Right hindlimb (tissue), 1 donor: ENCODE measurements at places on chromosomes 7 and 10.

- no peak for DNase-seq
These were observed 201.6 kb downstream of the SEMA3D start for GRCh38 chr7:84985073-84985784.

- DNase-seq: peak; percentile 66
These were observed 47.4 kb upstream of the PRKAR1B start for GRCh38 chr7:774161-775109.

DNA sequence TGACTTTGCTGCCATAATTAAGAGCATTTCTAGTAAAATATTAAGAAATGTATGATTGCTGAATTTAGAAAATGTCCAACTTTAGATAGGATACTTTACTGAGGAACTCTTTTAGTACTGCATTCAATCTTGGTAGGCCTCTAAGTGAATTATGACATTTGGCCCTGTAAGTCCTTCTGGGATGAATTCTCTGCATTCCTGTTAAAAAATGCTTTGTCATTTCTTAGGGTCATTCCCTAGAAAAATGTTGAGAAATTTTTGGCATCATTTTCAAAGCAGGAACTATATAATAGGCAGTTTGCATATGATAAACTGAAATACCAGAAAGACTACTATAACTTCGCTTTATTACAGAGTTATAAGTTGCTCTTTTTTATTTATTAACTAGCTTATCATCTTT lies 69.3 kb upstream of the PRR15 start:
- no peak for DNase-seq

DNA sequence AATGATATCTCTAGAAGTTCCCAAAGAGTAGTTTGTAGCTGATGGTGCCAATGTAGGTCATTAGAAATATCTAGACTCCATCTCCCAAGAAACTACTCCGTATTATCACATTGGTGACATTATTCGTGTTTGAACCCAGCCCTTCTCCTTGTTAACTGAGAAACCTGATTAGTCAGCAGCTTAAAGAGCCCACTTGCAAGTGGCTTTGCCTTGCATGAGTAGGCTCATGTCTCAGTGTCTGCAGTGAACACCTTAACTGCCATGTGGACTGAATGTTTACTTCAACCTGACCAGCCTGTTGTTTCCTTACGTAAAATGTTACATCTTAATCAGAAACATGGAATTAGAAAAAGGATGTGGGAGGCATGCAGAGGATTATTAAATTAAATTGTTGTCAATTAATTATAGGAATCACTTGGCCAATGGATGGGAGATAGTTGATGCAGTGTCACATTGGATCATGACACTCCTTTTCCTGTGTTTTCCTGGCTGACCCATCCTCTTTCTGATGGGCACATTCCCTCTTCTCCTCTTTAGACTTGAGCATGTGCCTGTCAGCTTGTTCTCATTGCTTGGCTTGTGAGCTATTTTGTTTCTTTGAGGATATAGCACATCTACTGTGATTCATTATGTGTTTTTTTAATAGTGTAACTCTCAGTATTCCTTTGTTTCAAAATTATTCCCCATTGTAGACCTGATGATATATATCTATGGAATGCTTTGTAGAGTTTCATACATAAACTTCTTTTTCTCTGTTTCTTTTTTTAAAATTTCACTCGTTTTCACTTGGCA lies 18.0 kb downstream of the STARD3NL start:
- DNase-seq: no peak

DNA sequence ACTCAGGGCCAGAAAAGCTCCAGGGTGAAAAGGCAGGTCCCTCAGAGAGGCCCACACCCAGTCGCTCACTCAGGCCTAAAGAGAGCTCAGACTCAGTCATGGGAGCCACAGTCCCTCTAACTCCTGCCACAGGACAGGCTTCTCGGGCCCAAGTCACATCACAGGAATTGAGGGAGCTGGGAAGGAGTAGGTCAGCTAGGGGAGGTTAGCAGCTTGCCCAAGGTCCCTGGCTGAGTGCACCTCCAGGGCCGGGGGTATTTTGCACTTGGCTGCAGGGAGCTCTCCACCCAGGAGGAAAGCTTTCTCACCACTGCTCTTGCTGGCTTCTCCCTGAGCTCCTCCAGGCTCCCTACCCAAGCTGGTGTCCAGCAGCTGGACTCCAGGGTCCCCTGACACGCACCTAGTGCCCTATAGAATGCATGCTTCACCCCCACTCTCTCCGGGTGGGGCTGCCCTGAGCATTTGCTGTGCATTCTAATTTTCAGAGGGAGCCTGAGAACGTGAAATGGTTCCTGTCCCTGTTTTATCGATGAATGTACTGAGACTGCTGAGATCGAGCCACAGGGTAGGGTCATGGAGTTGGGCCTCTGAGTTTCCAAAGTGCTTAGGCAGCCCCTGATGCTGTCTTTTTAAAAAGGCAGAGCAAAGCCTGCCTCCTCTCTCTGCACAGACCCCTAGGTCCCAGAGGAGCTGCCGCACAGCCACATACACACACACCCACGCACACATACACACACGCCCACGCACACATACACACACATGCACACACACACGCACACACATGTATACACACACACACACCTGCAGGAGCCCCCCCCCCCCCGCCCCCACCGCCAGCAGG lies 37.9 kb upstream of the RET start:
- DNase-seq: no peak

GRCh38 chr7:2488272-2488645 lies 12.1 kb upstream of the GRIFIN start:
- peak; percentile 45 for DNase-seq

GRCh38 chr10:48406204-48406603 lies 99.7 kb downstream of the MAPK8 start:
- no peak for DNase-seq

DNA sequence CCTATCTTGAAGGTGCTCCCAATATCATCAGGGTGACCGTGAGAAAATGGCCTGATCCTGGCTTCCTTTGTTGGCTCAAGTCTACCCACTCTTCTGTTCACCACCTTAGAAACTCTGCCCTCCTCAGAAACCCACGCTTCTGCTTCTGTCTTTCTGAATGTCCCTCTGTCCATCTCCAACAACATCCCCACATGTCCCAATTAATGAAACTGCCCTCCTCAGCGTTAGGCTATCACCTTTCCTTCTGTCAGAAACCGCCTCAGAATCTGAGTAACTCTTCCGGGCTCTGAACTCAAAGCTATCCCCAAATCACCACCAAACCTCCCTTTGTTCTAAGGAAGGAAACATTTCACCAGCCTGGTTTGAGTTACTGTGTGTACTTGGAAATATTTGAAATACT lies 315.8 kb upstream of the ZNF32 start:
- no peak for DNase-seq

- DNase-seq: no peak
These were observed 80.3 kb downstream of the FAM185A start for GRCh38 chr7:102829075-102829474.

DNA sequence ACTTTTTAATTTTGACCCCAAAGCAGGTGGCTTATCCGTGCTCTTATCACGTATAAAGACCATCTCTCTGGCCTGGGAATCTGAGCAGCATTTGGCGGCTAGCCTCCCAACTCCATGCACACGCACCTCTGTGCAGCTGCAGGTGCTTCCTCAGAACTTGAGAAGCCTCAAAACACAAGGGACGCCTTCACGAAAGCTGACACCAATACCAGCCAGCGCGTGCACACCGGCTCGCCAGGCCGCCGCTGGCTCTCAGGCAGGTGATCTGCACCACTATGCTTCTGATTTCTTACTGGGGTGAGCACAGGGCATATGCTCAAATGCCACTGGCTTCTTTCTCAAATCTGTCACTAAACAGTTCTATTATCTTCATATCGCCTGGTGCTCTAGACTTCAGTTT lies 145.0 kb downstream of the PARD3 start:
- DNase-seq: no peak

GRCh38 chr10:70271996-70272924 lies 11.5 kb downstream of the NPFFR1 start:
- no peak for DNase-seq

DNA sequence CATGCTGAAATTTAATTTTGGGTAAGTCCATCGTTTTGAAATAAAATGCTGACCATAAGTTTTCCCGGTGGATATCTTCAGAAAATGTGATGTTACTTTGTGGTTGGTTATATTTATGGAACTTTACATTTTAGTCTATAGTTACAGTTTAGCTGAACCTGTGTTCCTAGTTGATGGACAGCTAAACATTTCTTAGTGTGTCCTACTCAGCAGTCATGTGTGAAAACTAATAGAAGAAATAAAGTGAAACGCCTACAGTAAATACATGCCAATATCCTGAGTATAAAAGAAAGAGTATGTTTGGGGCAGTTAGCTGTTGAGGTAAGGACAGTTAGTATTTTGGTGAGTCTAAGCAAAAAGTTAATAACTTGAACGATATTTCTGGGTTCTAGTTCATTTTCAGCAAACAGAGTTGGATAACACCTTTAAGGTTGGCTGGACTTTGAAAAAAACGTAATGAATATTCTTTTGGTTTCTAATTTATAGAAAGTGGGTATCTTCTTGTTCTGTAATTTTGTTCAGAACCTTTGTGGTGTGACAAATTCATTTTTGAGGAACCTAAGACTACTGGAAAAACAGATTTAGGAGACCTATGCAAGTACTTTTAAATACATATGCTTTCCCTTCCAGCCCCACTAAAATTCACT lies 28.7 kb downstream of the LCOR start:
- DNase-seq: no peak

- no peak for DNase-seq
These were observed 4.7 kb downstream of the NFE2L3 start for GRCh38 chr7:26156451-26157420.

- DNase-seq: no peak
These were observed 84.6 kb upstream of the FAM3C start for GRCh38 chr7:121480566-121481335.

- peak; percentile 88 for DNase-seq
These were observed 44.9 kb downstream of the PNLIPRP2 start for GRCh38 chr10:116665541-116666125.

DNA sequence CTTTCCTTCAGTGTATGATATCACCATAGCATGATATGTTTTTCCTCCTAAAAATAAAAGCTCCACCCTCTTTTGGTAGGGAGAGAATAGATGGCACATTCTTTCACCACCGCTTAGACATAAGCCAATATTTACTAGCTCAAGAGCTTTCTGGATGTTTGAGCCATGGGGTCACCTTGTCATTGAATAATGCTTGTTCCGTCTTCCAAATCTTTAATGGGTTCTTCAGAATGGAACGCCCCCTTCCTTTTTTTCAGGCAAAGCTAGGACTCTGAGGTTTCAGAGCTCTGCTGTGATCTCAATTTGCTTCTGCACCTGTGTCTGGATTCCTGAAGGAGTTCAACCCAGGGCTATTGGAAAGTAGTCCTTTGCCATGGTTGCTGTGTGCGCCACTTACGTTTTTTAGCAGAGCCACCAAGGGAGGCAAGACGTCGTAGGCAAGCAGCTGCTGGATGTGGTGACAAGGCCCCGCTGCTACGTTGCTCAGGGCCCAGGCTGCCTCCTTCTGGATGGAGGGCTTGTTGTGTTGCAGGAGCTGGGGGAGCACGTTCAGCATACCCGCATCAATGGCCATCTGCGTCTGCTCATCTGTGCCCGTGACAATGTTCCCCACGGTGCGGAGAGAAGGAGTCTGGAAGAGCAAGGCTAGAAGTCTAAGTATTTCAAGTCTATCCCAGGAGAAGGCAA lies 23.2 kb downstream of the KPNA7 start:
- DNase-seq: no peak

GRCh38 chr7:134527979-134528371 lies 608 bp downstream of the AKR1B10 start:
- peak; percentile 72 for DNase-seq

DNA sequence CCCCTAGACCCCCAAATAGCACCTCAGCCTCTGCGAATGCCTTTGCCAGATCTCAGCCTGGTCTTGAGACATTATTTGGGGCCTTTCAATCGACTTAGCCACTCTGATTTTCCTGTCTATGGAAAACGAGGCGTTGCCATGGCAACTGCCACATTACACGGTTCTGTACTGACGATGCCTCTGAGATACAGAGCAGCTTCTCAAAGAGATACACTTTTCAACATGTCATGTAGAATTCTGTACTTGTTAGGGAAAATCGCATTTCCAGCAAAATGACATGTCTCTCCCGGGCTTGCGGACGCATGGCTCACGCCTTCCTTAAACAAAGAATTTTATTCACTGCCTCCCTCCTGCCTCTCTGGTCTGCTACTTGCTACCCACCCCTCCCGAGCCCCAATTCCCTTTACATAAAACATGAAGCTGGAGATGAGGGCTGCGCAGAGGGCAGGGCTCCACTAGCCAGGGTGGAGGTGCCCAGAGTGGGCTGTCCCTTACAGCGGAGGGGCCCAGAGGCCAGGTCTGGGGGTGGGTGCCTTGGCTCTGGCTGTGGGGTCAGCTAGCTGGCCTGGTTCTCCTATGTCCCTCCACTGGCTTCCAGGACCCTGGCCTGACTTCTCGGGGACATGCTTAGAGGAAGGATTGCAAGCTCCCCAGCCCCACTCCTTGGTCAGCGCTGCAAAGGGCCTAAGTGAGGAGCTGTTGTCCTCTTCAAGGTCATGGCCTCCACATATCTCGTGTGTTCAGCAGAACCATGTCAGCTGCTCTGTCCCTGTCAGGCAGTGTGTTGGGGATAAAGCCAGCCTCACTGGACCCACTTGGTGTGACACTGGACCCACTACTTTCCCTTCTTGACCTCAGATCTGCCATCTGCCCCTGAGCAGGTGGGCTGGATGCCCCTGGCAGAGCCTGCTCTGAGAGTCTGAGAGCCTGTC lies 342.5 kb downstream of the RPS24 start:
- DNase-seq: peak; percentile 55

DNA sequence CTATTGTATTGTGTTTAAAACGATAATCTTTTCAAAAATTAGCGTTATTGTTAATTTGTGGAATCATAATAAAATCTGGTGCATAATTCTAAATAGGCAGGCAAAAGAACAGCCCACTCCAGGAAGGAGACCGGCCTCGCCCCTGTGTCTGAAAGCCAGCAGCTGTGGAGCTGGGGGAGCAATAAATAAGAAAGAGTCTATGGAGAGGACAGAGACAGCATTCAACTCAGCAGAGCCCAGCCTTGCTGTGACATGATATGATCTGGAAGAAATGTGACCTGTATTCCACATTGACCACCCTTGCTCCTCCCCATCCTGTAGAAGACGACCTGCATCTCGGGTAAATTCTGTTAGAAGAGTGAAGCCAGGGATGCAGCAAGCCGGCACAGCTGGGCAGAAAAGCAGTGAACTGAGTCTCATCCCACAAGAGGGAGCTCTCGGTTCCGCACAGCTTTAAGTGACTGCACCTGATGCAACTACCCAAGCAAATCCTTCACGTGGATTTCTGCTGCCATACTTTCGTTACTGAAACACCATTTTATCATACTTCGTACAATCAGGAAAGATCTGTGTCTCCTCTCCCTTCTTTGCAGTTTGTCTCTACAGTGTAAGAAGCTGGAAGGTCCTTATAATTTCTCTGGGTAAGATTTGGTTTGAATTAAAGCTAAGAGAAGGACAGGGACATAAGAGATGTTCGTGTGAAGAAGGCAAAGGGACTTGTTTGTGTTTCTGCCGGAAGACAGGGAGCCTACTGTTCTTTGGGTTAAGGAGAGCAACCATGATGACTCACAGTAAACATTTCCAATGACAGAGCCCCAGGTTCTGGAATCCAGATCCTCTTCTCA lies 427.1 kb downstream of the GPAM start:
- DNase-seq: peak; percentile 28

GRCh38 chr10:44647877-44648542 lies 263.1 kb upstream of the CXCL12 start:
- DNase-seq: peak; percentile 63

- DNase-seq: no peak
These were observed 360.6 kb upstream of the ANKRD30A start for GRCh38 chr10:36764823-36765222.

- DNase-seq: no peak
These were observed 67.6 kb downstream of the CREB3L2 start for GRCh38 chr7:137934176-137934826.
